ENCODE measurements at places on chromosomes 6 and 20. TPM values are rescaled to one million over a fixed set of nuclear protein-coding genes. Genes with fewer than 3 reads are reported as not detected.

DNA sequence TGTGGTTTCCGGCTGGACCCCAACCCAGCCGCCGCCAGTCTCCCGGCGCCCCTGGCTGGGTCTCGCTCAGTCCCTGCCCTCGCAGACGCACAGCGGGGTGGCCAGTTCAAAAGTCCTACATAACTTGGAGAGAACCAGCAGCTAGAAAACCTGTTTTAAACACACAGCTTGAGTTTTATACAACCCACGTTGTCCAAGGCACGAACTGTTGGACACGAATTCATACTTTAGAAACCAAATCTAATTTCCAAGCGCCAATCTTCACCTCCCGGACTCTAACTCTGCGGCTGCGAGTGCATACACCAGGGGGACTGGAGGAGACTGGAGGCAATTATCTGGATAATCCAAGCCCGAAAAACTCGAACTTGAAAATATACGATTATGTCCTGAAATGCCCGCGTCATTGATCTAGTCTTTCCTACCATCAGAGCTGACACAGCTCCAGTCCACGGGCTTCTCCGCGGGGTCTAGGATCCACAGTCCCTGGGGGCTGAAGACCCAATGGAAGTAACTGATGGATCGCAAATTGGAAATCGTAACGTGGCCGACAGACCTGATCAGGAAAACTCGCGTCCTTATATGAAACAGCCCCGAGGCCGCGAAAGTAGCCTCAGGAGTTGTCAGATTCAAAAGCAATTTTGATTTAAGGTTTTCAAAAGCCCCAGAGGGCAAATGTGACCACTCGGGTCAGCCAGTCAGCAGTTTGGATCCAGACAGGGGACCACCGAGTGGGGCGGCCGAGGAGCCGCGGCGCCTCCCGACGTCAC is 843 bp upstream of the HEY2 start:
- DNase-seq = no peak

GRCh38 chr6:137332637-137333280 is 113.6 kb upstream of the IFNGR1 start:
- peak; percentile 4 for DNase-seq

DNA sequence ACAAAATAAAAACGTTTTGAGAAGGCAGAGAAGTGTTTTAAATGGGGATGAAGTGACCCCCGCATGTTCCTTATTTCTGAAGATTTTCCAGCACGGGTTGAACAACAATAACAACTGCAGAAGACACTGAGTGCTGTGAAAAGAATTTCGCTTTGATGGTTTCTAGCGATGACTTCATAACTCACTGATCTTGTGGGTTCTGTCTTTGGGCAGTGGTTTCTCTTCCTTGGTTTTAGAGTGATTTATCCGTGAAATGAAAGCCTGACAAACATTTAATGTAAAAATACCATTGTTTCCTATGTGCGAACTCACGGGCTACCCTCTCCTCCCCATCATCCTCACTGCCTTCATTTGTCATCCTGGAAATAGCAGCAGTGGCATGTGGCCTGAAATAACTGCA is 793.9 kb downstream of the QKI start:
- peak; percentile 44 for DNase-seq

PMEPA1 gene
- 65.1 TPM for total RNA-seq

- DNase-seq = no peak
Measured at GRCh38 chr20:38164624-38165088, 414 bp downstream of the TGM2 start.

ADGRF1 gene
- total RNA-seq = 0.05 TPM

DEFB123 gene
- total RNA-seq = not detected

DNA sequence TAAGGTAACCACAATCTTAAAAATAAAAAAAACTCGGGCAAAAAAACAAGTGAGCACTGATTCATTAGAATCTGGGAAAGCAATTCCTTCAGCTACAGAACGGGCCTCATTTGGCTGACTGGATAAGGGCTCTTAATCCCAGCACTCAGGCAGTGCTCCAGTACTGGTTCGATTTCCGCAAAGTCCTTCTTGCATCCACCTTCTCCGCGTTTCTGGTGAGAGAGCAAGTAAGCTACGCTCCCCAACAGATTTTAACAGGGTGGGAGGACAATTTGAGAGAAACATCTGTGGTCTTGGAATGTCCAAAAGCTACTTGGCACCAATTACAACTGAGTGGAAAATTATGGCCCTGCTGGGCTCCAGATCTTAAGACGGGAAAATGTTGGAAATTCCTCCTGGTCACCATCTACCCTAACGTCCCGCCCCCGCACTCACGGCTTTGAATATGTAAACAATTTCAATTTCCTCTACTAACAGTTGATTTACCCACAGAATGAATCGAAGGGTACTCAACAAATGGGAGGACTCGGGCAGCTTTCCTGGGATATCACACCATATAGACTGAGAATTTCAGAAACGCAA is 18.1 kb upstream of the ZSCAN9 start:
- DNase-seq = no peak

DNA sequence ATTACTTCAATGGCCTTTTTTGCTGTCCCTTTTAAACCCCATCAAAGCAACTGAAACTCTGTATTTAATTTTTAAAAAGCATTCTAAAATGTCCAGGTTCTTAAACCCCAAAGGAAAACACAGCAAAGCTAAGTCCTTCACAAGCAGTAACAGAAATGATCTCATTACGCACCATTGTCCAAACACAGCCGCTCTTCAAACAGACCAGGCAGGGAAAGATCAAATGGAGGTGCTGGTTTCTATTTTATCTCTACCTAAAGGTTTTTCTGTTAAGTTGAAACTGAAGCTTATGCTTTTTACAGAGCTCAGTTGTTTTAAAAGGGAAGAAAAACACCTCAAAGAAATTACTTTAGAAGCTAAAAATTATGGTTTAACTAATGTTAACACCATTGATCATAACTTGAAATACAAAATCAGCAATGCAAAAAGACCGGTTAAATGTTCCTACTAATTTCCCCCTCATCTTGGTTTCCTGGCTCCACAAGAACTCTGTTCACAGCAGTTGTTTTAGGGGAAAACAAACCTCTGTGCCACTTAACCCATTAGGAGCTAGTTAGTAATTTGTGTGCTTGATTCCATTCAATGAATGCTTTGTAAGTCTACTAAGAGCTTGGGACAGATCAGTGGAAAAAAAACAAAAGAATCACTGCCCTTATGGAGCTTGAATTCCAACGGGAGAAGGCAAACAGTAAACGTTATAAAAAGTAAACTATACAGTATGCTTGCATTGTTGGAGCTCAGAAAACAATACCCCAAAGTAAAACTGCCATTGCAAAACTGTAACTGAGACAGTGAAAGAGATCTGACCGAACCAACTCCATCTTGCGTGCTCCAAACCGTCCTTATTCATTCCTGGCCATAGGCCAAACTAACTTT is 87.4 kb downstream of the CD24 start:
- no peak for DNase-seq

CEP162 gene
- total RNA-seq = 6.9 TPM

- DNase-seq = peak; percentile 42
Measured at GRCh38 chr6:148240861-148241477, 101.7 kb upstream of the SASH1 start.

RNASET2 gene
- 22.0 TPM for total RNA-seq

GRCh38 chr6:4901386-4902061 is 102.3 kb downstream of the RPP40 start:
- no peak for DNase-seq

GRCh38 chr20:62924442-62925075 is 1.7 kb downstream of the DIDO1 start:
- peak; percentile 42 for DNase-seq

Measured in astrocyte (in vitro differentiated cells and primary cell).